ENCODE measurements at places on chromosomes 1 and 21.

GRCh38 chr1:172344444-172344843, 76.0 kb upstream of the C1orf105 start:
- no peak for DNase-seq

DNA sequence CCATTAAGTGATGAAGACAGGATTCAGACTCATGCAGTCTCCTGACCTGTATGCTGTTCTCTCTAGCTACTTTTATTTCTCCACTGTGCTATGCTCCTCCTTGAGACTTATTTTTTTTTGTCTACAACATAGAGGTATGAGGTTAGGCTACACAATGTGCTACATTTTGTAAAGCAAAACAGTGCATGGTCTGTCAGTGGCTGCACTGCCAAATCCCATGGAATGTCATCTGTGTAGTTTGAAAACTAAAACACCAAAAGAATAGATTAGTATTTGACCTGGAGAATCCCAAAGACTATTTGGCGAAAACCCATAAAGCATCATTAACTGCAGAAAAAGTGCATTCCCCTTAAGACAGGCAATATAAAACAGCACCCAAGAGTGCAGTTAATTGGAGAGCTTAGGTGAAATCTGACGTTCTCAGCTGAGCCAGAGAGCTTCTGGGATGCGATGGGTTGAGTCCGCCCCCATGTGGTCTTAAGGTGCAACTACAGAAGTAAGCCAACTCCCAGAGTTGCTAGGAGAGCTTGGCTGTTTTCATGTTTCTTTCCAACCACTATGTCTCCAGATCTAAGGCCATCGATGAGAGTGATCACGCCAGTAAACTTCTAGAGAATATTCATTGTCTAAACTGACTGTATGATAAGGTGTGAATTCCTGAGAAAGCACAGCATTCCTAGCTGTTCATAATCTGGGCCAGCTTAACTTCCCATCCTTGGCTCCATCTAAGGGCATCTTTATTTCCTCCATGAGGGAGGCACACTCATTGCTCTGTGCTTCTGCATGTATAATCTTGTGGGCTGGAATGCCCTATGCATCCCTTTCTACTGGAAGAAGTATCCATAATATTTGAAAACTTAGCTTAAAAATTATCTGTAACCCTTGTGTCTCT, 20.7 kb upstream of the CYP2J2 start:
- DNase-seq, result no peak

- DNase-seq, result no peak
Observed at GRCh38 chr1:40399984-40400704, 26.6 kb downstream of the SMAP2 start.

DNA sequence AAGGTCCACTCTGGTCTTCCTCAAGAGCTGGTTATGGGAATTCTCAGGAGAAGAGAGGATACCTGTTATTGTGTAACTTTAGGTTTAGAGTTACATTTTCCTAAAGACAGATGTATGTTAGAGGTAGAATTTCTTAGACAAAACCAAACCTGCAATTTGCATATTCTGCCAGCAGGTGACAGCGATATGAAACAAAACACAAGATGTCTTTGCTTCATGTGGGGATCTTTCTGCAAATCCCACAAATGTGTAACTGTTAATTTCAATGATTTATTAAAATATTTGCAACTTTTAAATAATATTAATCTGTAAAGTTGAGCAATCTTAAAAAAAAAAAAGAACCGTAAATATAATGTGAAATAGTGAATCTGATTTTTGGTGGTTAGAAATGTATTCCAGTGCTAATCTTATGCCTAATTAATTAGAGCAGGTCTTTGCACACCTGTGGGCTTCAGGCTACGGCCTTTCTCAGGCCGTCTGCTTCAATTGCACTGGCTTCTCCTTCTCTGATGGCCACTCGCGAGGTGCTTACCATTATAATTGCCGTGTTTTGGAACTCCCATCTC, 33.4 kb downstream of the FAM78B start:
- no peak for DNase-seq

DNA sequence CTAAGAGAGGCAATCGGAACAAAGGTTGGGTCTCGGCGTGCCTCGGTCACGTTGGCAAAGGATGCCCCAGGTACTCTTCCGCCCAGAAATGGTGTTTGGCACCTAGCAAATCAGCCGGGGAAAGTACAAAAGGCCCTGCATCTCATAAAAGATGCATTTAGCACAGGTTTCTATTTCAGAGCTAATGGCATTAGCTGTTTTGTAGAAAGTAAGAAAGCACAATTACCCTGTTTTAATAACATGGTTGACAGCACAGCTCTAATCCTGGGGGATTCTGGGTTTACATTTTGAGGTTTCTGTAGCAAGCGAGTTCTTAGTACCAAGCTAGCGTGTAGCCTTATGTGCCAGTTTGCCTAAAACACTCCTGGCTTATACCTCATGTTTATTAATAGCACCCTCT, 178.5 kb downstream of the PRDM2 start:
- no peak for DNase-seq

DNA sequence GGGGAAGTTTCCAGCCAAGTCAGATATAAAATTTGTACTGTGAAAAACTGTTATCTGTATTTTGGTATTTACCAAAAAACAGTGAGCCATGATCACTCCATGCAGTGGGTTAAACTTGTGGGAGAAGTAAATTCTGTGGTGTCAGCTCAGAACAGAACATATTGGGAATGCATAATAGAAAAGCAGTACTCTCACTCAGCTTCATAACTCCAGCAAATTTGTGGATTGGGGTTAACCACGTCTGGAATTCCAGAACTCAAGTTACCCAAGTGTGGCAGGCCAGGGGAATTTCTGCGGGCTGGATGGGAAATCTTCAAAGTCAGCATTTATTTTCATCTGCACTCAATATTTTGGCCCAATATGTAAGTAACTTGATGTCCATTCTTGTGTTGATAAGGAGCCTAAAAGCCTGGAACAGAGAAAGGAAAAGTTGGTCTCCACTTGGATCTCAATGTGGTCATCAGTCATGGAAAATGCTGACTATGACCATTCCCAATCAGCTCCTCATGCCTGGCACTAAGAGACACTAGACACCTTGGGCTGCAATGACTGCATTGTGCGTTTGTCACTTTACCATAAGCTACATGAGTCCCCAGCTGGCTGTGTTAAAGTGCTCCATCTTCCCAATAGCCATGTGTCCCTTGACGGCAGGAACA, 39.1 kb upstream of the ENAH start:
- no peak for DNase-seq

DNA sequence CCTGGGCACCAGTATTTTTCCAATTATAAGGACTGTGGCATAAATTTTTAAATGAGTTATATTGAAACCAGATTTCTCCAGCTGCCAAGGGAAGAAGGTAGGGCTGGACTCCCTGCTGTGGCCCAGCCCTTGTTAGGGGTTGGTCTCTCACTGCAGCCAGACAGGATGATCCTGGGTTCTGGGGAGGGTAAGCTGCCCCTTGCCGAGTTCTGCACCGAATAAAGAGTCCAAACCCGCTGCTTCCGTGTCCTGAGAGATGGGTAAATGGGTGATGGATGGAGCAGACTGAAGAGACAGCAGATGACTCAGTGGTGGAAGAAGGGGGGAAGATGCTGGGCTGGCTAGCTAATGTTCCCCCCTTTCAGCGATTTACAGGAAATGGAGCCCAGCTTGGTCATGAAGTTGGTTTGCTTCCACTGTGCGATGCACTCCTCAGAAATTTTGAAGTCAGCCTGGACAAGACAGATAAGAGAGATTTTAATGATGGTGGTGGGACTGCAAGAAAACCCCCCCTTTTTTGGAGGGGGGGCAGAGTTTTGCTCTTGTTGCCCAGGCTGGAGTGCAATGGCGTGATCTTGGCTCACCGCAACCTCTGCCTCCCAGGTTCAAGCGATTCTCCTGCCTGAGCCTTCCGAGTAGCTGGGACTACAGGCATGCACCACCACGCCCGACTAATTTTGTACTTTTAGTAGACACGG, 41.4 kb downstream of the YARS1 start:
- DNase-seq, result no peak

GRCh38 chr21:43283136-43283924, 114.5 kb downstream of the CRYAA start:
- DNase-seq, result no peak

DNA sequence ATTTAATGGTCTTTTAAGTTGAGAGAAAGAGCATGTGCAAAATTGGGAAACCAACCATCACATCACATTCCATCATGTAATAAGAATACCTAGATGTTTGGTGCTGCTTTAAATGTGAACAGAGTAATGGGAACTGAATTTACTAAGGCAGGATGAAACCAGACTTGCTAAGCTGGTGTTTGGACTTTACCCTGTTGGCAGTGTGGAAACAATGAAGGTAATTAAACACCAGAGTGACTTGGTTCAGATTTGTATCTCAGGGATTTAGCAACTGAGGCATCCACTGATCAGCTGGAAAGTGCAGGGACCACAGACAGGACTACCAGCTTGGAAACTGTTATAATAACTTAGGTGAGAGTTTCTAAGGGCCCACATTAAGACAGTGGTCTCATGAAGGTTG, 263.4 kb downstream of the OLFM3 start:
- no peak for DNase-seq

DNA sequence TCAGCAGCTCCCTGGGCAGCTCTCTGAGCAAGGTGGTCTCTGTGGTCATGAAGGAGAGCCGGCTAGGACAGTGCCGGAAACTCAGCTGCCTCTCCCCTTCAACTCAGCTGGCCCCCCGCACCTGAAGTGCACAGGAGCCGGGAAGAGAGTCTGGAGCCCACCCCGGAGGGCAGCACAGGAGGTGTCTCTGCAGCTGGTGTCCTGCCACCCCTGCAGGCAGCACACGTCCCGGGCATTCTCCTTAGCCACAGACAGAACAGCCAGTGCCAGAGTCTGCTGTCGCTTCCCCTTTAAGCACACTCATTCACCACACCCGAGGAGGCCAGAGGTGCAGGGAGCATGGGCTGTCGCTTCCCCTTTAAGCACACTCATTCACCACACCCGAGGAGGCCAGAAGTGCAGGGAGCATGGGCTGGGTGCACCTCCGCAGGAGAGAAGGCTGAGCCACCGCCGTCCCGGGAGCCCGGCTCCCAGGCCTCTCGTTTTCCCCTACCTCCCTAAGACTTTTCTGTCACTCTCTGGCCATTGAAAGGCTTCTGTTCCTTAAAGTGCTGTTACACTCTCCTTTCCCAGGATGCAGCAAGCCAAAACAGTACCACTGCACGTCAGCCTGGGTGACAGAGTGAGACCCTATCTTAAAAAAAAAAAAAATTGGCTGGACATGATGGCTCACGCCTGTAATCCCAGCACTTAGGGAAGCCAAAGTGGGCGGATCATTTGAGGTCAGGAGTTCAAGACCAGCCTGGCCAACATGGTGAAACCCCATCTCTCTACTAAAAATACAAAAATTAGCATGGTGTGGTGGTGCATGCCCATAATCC, 16.9 kb upstream of the SAMD11 start:
- DNase-seq, result no peak

DNA sequence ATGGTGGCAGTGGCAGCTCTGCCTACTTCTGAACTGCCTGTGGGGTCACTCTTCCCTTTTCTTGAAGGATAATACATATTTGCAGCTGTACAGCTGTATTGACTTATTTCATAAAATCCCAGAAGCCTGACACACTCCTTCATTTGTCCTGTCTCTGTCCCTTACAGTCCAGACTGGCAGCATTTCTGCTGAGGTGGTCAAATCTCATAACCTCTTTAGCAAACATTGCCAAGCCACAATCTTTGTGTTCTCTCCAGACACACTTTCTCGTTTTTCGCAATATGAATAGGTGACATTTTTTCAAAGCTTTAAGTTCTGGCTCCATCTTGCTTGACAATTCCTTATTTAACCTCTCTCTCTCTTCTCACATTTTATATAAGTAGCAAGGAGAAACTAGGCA, 15.2 kb downstream of the LY9 start:
- no peak for DNase-seq

DNA sequence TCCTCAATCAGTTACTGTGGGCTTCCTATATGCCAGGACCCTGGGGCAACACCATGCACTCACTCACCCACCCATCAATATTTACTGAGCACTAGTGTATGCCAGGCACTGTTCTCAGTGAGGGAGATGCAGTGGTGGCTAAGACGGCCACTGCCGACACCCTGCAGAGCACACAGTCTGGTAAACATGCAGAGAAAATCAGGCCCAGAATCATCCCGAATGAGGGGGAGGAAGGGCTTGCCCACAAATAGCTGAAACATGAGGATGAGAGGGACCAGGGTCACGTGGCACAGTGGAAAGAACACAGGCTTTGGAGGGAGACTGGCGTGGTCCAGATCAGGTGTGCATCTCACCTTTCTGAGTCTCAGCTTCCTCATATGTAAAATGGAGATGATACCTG, 89.2 kb upstream of the IGSF21 start:
- DNase-seq, result no peak

DNA sequence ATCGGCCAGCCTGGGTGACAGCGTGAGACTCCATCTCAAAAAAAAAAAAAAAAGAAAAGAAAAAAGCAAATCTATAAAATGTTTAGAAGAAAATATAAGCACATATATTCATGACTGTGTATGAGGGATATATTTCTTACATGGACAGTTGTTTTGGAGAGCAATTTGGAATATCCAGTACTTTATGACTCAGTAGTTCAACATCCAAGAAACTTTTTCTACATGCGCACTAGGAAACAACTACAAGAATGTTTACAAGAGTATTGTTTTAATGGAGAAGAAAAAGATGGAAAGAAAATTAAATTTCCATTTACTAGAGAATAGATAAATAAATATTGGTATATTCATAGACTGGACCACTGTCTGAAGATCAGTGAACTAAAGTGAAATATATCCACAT, 77.5 kb downstream of the MAST2 start:
- DNase-seq, result no peak

DNA sequence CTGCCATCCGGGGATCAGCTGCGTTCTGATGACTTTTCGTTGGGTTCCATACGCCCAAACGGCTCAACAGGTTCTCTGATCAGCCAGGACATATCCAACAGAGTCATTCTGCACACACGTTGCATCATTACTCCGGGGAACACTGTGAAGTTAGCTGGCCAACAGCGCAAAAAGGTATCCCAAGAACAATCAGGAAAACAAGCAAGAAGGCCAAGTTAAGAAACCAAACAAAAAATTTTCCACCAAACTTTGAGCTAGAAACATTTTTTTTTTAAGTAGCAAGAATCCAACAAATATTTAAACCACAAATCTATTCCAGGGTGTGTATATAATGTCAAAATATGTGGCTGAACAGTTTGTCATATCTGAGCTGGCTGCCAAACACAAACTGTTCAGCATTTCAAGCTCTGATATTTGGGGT, 29.2 kb downstream of the NID1 start:
- DNase-seq, result no peak

GRCh38 chr1:8362701-8363101, 44.8 kb downstream of the SLC45A1 start:
- no peak for DNase-seq

DNA sequence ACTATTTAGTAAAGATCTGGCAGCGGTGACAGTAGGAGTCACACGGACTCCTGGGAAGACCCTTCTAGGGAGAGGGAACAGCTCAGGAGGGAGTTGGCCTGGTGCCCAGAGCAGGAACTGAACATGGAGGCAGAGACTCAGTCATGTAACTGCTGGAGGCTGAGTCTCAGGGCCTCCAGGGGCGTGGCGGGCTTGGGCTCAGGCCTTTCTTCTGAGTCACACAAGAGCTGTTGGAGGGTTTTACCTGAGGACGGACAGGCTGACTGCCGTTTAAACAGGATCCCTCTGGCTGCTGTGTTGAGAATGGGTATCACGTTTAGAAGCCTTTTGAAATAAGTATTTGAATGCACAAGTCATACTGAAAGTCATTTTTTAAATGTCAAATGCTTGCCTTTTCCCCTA, 7.2 kb upstream of the ETS2 start:
- no peak for DNase-seq

- no peak for DNase-seq
Observed at GRCh38 chr1:91201176-91201575, 179.3 kb upstream of the ZNF644 start.

- no peak for DNase-seq
Observed at GRCh38 chr21:14096172-14096571, 114.6 kb downstream of the LIPI start.

- DNase-seq, result no peak
Observed at GRCh38 chr1:5752746-5753548, 239.3 kb downstream of the NPHP4 start.
